DMS53 (cell line): ENCODE measurements at places on chromosomes 13 and 19.

DNA sequence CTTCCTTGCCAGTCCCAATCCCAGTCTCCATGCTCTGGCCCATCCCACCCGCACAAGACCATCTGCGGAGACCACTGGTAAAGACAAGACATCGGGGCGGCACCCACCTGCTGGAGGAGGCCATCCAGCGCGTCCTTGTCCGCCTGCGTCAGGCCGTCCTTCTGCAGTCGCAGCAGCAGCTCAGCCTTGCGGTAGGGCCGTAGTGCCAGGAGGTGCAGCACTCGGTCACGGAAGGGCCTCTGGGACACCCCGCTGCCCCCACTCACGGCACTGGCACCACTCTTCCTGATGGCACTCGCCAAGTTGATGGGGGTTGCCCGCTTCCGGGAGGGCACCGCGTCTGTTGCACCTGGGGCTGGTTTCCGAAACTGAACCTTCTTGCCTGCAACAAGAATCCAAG is 23.5 kb upstream of the ISYNA1 start:
- DNase-seq, result no peak

- no peak for DNase-seq
Observed at GRCh38 chr13:98930151-98930591, 47.7 kb downstream of the DOCK9 start.

GRCh38 chr19:6580313-6580712 is 10.6 kb downstream of the CD70 start:
- no peak for DNase-seq

- no peak for DNase-seq
Observed at GRCh38 chr13:27014406-27015359, 156.9 kb downstream of the USP12 start.

GRCh38 chr19:33519416-33519815 is 2.2 kb downstream of the PEPD start:
- DNase-seq, result no peak

- no peak for DNase-seq
Observed at GRCh38 chr13:42847891-42848663, 66.7 kb downstream of the FAM216B start.

- DNase-seq, result peak; percentile 70
Observed at GRCh38 chr13:70668293-70668692, 560.0 kb upstream of the KLHL1 start.

DNA sequence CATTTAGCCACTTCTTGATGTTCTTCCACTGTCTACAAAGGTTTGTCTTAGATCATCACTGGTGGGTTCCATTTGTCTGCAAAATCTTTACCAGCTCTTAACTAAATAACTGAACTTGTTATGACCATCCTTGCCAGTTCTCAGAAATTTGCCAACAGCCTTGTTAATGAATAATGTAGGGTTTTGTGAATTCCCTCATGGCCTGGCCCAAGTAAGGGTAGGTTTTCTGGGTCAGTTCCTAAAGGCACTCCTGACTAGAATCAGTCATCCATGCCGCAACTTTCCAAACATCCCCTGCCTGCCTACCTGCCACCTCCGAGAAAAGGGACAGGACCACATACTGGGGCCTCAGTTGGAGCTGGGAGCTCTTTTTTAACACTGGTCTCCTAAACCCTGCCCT is 4.0 kb downstream of the COL4A1 start:
- DNase-seq, result no peak
